ENCODE measurements at places on chromosomes 13 and 19.

DNA sequence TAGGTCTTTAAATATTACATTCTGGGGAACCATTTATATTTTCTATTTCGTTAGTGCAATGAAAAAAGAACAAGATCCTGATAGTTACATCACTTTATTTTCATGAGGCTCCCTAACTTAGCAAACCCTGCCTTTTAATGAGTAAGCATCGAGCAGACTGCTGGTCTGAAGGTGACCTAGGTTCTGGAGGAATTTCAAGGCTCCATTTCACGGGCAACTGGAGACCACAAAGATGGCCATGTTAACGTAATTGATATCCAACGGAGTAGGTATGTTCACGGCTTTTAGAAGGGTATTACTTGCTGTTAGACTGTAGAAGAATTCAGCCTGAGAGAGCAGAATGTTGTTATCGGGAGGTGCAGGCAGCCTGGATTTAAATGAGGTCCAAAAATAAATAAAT lies 1597.6 kb downstream of the EFNB2 start:
- DNase-seq: no peak

- DNase-seq: no peak
Measured at GRCh38 chr19:17220207-17220758, 5.1 kb downstream of the USE1 start.

DNA sequence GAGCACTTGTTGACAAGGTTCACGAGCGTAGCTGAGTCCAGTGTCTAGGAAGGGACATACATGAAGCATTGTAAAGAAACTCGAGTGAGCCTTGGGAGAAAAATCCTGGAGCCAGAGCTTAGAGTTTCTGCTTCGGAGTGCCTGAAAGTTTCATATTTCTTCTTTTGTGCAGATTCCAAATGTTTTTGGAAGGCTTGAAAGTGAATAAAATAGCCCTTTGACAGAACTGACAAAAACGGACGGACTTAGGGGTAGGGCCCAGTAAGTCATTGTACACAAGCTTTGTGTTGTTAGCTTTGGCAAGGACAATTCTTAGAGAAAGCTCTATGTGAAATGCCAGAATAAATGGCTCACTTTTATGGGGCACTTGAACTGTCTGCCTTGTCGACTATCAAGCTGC lies 2.8 kb downstream of the RNF113B start:
- no peak for DNase-seq

DNA sequence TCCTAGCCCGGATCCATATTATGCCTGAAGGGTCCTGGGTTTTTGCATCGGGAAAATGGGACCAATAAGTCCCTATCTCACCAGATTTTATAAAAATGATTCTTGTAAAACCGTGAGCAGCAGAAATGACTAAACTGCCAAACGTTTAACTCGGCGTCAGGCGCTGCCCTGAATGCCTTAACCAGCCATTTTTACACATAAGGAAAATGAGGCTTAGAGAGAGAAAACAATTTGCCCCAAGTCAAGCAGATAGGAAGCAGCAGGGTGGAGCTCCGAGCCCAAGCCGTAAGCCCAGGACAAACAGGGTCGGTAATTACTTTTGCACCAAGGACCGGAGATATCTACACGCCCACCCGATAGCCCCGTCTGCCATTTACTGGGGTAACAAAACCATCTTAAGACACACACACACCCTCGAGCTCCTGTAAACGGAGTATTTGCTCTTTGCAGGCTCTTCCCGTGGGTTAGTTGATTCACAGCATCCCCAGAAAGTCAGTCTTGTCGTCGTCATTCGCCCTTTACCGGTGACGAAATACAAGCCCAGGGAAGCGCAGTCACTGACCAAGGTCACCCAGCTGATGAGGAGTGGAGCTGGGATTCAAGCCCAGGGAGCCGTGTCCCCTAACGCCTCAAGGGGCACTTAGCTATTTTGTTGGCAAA lies 16.0 kb upstream of the MRI1 start:
- DNase-seq: no peak

- DNase-seq: no peak
Measured at GRCh38 chr13:27203186-27203585, 31.6 kb upstream of the USP12 start.
